ENCODE measurements at places on chromosomes 5 and 9.

- no peak for DNase-seq
Measured at GRCh38 chr5:141560725-141561483, 57.9 kb downstream of the DIAPH1 start.

- DNase-seq: no peak
Measured at GRCh38 chr5:122719991-122720746, 54.7 kb upstream of the SNX2 start.

DNA sequence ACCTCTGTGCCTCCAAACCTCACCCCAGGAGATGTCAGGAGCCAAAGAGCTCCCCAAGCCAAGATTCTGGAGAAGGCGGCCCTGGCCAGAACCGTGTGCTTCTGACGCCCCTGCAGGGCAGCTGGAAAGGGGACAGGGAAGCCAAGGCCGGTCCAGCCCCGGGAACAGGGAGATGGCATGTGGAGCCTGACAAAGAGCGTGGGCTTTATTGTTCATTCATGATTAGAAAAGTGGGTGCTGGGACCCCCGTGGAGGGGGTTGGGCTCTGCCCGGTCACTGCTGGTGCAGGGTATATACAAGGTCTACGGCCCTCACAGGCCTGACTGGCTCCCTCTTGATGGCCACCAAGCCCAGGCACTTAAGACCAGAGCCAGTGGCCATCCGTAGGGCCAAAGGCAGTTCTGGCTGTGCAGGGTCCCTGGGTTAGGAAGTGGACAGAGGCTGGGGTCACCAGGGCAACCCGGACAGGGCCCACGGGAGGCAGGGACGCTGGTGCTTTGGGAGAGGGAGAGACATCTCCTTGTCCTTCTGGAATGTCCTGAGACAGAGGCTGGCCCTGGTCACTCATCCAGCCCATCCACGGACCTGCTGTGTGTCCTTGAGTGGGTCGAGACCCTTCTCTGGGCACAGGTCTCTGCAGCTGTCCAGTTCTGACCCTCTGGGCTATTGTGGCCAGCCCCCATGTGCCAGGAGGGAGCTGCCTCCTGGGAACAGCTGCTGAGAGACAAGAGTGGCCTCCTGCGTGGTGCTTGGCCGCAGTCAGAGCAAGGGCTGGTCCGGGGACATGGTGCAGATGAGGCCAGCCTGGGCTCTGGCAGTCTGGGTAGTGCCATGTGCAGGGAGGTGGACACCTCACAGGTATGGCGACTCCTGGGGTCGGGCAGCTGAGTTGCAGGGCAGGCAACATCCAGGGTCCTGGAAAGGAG is 12.5 kb downstream of the NINJ1 start:
- DNase-seq: no peak

DNA sequence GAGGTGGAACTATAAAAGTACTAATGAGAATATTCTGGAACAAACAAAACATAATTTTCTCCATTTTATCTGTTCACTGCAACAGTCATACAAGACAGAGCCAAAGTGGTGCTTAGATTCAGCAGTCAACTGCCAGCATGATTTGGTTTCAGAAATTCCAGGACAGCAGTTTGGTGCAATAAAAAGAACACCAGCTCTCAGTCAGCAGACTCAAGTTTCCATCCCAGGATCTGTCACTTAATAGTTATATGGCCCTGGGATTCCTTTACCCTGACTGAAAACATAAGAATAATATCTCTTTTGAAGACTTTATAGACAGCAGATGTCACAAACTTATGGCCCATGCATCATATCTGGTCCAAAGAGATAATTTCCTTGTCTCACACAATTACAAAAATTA is 92.8 kb upstream of the RASEF start:
- DNase-seq: no peak

DNA sequence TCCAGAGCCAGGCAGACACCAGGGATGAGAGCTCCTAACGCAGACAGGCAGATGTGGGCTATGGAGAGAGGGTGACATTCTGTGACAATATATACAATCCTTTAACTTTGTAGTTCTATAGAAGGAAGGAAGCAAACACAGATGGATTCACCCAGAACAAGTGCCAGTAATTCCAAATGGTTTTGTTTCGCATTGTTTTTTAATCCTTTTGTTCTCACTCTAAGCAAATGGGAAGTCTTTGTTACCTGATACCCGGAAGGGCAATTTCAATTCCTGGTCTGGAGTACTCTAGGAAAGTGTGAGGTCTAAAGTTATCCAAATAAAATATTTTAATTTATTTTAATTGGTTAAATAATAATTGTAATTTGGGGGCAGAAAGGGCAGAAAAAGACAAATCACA is 2.5 kb downstream of the FRMD3 start:
- DNase-seq: no peak

DNA sequence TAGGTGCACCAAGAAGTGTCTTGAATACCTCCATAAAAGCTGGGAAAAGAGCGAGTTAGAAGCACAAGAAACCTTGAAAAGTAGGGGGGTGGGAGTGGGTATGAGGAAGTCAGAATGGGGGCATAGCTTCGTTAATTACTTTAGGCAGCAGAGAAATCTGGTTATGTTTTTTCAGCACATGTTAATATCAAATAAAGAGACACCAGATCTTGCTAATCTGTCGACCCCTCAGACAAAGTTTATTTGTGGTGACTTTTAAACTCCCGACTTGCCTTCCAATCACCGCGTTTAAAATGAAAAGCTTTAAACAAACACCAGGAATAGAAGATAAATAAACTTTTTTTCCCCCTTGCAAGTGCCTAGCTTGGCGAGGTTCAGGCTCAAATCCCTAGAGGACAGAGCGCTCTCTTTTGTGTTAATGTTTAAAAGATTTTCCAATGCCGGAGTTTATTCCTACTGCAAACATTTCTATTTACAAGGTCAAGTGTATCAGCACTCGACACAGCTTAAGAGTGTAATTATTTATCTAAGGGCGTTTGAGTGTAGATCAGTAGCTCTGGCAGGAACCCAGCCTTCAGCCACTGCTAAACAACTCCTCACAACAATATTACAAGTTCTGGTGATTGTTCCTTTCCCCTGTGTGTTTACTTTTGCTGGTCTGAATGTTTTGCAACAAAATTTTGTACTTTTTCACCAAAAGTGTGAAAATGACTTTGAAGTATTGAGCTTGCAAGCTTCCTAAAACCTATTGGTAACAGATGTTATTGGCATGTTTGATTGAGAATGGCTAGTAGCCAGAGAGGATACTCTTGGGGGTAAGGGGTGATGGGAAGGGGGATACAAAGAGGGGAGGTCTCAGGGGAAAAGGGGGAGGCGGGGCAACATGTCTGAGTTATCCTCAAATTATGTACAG is 3.8 kb downstream of the GAS1 start:
- no peak for DNase-seq

- no peak for DNase-seq
Measured at GRCh38 chr5:25851301-25851700, 1187.1 kb downstream of the CDH9 start.

DNA sequence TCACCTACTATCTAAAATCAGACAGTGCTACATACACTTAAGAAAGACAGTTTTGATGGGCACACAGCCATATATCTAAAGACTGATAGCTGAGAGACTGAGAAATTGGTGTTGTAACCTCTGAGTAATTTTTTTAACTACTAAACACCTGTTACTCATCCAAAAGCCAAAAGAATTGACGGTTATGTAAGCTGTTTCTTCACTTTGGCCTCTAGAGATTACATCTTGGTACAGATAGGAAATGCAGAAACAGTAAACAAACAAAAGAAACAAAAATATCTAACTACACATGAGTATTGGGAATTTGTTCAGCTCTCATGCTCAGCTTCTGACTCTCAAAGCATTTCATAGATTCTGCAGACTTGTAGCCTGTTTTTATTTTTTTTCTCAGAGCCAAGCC is 152.1 kb upstream of the GAS1 start:
- no peak for DNase-seq

- DNase-seq: no peak
Measured at GRCh38 chr9:18866121-18866831, 166.7 kb downstream of the SAXO1 start.

GRCh38 chr5:39850291-39850690 is 425.5 kb upstream of the DAB2 start:
- DNase-seq: no peak

DNA sequence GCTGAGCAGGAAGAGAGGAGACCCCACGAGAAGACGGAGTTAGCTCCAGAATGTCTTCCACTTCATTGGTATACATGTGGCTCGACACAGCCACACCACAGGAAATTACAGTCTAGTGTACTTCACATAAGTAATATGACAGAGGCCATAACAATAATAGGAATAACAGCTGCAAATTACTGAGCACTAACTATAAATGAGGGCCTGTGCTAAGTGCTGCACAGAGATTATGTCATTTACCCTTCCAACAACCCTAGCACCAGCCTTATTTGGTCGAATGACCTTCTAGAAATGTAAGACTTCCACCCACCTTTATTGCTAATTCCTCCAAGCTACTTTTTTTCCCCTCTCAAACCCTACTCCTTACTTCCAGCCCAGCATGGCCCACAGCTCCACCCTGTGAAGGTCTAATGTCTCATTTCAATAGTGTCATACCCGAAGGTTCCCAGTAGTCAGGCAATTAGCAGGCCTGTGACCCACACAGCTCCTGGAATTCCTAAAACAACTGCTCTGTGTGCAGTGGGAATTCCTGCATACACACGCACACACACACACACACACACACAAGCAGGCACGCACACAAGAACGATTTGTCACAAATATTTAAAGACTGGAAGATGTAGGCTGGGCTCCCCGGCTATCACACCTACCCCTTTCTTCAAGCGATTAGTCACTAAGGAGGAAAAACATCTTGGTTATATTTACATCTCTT is 134.5 kb downstream of the FRMD3 start:
- DNase-seq: no peak

GRCh38 chr5:41250351-41250987 is 37.1 kb upstream of the C6 start:
- no peak for DNase-seq

DNA sequence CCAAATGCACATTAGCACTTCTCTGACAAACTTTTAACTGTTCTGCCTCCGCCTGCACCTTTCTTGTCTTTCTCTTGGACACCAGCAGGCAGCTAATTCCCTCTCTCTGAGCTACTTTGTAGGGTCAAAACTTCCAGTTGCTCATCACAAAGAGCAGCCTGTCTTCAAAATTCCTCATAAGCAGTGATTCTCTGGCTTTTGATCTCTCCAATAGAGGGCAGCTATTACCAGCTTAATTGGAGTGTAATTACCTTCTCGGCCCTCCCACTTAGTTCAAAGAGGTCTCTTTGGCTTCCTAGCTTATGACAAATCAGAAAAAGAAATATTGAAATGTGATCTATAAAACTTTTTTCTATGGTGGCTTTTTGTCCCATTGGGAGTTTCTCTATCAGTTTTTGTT is 43.6 kb upstream of the RAD23B start:
- no peak for DNase-seq

- no peak for DNase-seq
Measured at GRCh38 chr9:112007575-112008240, 111.1 kb downstream of the UGCG start.

DNA sequence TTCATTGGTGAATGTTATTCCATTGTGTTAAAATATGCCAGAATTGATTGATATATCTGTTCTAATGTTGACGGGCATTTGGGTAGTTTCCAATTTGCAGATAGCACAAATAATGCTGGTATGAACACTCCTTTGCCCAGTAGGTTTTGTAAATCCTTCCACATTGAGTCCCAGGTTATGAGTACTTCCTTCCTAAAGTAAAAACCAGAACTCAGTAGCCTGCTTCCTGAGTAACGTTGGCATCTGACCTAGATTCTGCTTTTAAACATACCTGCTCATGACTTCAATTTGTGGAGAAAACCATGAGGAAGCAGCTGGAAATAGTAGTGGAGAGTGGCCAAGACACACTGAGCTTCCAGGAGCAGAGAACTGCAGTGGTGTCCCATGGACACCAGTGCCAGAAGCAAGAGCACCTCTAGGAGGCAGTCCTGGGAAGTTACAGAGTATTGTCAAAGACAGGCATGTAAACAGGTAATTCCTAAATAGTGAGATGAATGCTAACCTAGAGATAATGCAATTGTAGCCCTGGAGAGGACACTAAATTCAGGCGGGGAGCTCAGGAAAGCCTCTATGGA is 24.3 kb upstream of the RASGRF2 start:
- no peak for DNase-seq

GRCh38 chr9:77534376-77535057 is 113.6 kb downstream of the GNA14 start:
- DNase-seq: no peak

- DNase-seq: no peak
Measured at GRCh38 chr5:32711362-32711680, 200 bp downstream of the NPR3 start.

DNA sequence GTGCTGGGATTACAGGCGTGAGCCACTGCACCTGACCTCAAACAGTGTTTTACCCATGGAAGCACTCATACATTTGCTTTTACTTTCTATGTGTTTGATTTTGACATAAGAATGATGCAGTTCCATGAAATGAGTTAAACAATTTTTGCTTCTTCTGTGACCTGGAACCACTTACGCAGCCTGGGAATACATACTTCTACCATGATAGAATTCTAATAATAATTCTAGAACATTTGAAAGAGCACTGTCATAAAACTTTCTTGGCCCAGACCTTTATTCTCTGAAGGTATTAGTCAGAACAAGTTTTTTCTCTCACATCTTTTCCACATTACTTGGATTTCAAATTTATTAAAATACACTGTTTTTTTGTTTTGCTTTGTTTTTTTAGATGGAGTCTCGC is 25.3 kb upstream of the COL5A1 start:
- no peak for DNase-seq

DNA sequence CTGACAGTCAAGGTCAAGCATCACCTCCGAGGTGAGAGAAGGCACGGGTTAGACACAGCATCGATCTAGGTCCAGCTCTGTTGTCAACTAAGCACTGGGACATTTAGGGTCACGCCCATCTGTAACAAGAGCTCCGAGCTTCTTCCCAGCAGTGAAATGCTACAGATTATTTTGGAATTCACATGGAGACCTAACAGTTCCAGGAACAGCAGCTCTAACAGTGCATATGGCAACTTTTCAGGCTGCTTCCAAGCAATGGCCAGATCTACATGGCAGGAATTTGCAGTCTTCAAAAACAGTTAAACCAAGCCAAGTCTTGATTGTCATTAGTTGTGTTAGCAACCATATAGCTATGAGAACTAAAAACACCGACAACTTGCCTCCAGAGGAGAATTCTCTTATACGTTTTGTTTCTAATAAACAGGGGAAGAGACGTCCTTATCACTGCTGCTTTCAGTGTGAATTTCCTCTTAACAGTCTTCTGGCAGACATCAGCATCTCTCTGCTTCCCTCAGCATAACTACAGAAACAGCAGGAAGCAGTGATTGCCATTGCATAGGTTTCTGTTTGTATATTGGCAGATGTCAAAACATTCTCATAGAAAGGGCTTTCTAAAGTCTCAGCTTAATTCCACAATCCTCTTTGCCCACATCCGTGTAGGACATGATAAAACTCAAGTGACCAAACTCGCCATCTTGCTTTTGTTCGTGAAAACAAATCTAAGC is 242.1 kb upstream of the DAPK1 start:
- DNase-seq: no peak

DNA sequence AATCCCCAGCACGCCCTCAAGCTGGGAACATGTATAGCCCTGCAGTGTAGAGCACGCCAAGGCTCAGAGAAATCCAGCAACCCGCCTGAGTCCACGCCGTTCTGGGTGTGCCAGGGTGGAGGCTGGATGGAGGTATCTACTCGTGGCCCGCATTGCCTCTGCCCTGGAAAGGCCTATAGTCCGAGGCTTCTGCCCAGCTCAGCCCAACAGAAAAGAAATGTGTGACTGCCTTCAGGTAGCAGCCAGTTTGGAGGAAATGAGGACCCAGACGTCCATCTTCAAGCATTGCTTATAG is 18.2 kb downstream of the S1PR3 start:
- no peak for DNase-seq

- DNase-seq: no peak
Measured at GRCh38 chr9:99365233-99365980, 143.3 kb downstream of the SEC61B start.
